ENCODE measurements at places on chromosomes 3 and 15. TPM values are rescaled to one million over a fixed set of nuclear protein-coding genes. Genes with fewer than 3 reads are reported as not detected.

- no peak for DNase-seq
Observed at GRCh38 chr3:25191673-25192072, 236.4 kb upstream of the RARB start.

GRCh38 chr15:70596354-70597055, 166.9 kb downstream of the UACA start:
- no peak for DNase-seq

DNA sequence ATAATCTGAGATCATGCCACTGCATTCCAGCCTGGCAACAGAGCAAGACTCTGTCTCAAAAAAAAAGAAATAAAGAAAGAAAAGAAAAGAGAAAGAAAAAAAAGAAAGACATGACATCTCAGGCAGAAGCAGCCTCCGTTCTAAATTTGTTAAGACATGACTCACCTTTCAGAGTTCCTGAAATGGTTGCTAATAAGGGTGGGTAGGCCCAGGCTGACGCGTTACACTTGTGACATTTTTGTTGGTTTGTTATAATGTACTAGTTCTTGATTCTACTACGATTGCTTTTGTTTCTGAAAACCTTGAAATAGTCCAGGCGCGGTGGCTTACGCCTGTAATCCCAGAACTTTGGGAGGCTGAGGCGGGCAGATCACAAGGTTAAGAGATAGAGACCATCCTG, 21.0 kb downstream of the SLC25A20 start:
- DNase-seq, result no peak

DNA sequence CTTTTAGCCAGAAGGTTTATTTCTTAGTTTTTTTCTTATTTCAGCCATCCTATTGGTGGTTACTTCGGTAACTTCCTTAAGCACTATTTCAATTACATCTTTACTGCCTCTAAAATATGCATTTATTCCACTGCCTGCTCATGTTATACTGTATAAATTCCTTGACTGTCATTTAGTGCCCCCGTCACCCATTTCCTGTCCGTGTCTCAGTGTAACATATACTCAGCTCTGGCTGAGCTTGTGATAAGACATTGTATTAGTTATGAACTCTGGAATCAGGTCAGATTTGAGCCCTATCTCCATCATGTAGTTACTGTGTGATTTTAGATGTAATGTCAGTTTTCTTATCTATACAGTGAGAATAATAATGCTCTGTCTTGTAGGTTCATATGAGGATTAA, 24.2 kb downstream of the PIAS1 start:
- no peak for DNase-seq

GRCh38 chr15:88813960-88814359, 10.7 kb downstream of the ACAN start:
- no peak for DNase-seq

DNA sequence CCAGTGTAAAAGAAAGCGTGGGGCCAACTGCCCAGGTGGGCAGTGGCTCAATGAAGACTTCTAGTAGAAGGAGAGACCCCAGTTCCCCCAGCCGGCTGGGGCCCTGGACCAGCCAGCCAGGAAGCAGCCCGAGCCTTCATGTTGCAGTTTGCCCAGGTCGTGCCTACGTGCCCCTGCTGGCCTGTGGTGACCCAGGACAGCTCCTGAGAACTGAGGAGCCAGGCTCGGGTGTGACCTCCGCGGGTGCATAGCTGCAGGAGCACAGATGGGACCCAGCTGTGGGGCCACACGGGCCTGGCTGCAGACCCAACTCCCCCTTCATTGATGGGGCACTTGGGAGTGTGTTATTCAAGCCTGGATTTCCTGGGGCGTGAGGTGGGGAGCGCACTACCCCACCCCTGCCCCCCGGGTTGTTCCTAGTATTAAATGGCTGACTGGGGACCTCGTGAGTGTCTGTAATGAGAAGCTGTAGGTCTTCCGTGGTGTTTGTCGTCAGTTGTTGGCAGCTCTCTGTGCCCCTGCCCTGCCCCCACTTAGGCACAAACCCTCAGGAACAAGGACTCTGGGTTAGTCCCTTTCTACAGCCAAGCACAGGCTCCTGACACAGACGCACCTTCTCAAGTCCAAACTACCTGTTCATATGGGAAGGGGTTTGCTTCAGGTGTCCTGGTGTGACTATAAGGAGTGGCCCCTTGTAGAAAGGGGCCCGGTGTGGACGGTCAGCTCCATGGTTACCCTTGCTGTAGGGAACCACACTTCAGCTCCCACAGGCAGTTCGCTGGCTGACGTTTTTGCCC, 39.1 kb downstream of the IDH2 start:
- no peak for DNase-seq

GRCh38 chr15:89356634-89357298, 22.1 kb upstream of the POLG start:
- DNase-seq, result no peak

DNA sequence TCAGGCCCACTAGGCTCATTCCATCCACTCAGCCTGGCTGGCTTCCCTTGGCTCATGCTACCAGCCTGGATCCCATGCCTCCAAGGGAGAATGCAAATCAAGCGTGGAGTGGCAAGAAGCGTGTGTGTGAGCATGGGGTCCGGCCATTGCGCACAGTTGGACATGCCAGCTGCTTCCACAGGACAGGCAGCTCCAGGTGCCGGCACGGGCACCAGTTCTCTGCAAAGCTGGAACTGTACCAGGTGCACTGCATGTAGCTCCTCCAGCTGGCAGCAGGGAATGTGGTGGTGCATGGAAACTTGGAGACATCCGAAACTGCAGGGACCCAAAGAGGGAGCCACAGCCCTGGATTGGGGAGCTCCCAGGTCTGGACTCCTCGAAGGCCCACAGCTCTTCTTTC, 449.8 kb downstream of the EPHA6 start:
- no peak for DNase-seq

GRCh38 chr15:90099072-90099867, 3.0 kb downstream of the IDH2 start:
- no peak for DNase-seq

DNA sequence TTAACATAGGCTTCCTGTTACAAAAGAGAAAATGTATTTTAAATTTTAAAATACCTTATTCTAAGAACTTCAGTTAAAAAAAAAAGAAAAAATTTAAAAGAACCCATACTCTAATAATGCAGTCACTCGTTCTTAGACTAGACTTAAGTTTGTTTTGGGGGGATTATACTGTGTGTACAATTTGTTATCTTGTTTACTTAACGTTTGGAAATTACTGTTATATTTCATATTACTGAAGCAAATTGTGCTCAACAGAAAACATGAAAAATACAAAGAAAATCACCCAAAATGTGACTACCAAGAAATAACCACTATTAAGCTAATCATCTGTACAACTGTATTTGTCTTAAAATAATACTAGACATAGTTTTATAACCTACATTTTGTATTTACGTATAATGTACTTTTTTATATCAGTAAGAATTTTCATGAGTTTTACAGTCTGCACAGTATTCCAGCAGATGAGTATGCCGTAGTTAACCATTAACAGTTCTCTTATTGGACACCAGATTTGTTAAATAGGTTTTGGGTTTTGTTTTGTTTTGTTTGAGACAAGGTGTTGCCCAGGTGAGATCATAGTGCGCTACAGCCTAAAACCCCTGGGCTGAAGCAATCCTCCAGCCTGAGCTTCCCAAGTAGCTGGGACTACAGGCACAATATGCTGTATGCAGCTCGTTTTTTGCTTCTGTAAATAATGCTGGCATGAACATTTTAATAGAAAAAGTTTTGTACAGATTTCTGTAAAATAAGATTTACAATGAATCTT, 88.8 kb upstream of the CHD2 start:
- no peak for DNase-seq

DNA sequence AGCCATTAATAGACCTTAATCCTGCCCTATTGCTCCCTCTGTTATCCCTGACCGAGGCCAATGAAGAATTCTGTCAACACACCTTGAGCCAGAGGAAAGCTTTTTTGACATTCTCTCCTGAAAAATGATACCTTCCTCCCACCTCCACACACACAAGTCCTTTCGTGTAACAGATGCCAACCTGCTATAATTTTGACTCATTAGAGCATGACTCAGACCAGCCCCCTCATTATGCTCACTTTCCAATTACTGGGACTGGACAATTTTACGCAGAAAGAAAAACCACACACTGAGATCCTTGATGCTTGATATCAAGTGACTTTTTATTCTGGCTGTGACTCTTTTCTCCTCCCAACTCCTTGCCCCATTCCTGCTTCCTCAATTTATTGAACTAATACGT, 50.9 kb downstream of the LSAMP start:
- no peak for DNase-seq

- DNase-seq, result no peak
Observed at GRCh38 chr3:44907612-44908011, 33.2 kb downstream of the TGM4 start.

GRCh38 chr3:185789134-185789533, 35.7 kb downstream of the IGF2BP2 start:
- DNase-seq, result no peak

DNA sequence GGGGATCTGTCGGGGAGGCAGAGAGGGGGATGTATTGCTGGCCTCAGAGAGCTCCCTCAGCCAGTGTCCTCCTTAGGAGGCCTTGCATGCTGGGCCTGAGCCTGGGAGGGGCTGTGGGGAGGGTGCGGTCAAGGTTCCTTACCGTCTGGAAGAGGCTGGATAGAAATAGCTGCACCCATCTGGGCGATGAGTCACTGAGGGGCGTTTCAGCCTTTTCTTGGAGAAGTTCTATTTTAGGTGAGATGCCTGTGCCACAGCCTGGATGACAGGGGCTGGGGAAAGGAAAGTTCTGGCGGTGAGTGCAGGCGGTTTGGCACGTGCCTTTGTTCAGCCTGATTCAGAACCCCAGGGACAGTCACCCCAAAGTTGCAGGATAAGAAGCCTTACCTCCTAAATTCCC, 35.7 kb upstream of the APEH start:
- DNase-seq, result no peak

DNA sequence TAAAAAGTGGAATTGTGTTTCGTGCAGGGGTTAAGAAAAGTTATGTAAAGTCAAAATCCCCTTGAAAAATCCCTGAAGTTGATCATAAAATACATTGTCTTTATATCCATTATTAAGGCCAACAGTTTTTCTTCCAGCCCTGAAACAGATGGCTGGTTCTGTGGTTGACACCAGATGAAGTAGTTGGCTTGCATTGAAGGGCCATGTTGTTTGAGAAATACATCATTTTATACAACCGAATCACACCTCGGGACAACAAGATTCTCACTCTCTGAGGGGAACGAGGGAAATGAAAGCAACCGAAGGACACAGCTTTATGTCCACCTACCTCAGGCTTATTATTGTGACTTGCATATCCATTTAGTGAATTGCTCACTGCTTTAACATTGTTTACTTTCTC, 126.0 kb upstream of the MITF start:
- no peak for DNase-seq

- no peak for DNase-seq
Observed at GRCh38 chr3:150308481-150309256, 99.4 kb upstream of the TSC22D2 start.

- DNase-seq, result no peak
Observed at GRCh38 chr3:58899159-58899952, 150.5 kb downstream of the CFAP20DC start.

Gene SOX2
- total RNA-seq, result 72.0 TPM

Gene IMPG2
- total RNA-seq, result 0.82 TPM

Gene HRH1
- not detected for total RNA-seq

All from progenitor cell of endocrine pancreas (in vitro differentiated cells).